ENCODE measurements at places on chromosomes 4 and X. TPM values are rescaled to one million over a fixed set of nuclear protein-coding genes. Genes with fewer than 3 reads are reported as not detected.
A peak's percentile ranks its signal among the peaks of the same experiment; 100 is the strongest.

- no peak for DNase-seq
- no peaks in the 10 kb centered on the region for H3K36me3 ChIP-seq
- no peaks in the 10 kb centered on the region for H3K4me1 ChIP-seq
- no peak overlapping the region for H3K4me3 ChIP-seq
- no peak overlapping the region for H3K27ac ChIP-seq
These were observed 34.6 kb downstream of the RHOH start for GRCh38 chr4:40231316-40231863.

DNA sequence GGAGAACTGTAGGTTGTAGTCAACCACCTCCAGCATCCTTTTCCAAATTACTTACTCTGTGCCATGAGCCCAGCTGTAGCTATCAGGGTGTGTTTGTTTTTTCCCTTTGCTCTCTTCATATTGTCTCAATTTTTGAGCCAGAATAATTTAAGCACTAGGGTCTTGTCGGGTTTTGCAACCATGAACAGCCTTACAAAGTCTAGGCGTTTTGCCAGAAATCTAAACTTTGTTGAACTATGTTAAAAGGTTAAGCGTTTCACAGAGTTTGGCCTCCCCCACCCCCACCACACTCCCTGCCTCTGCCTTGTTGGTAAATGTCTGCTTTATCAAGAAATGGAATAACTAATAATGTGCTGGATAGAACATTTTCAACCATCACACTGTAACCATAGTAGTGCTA lies 190.6 kb upstream of the TTC29 start:
- H3K4me1 ChIP-seq, result no peaks in the 10 kb centered on the region
- no peaks in the 10 kb centered on the region for H3K36me3 ChIP-seq
- no peak for DNase-seq

GPRASP1 gene
- 12.8 TPM for total RNA-seq

DNA sequence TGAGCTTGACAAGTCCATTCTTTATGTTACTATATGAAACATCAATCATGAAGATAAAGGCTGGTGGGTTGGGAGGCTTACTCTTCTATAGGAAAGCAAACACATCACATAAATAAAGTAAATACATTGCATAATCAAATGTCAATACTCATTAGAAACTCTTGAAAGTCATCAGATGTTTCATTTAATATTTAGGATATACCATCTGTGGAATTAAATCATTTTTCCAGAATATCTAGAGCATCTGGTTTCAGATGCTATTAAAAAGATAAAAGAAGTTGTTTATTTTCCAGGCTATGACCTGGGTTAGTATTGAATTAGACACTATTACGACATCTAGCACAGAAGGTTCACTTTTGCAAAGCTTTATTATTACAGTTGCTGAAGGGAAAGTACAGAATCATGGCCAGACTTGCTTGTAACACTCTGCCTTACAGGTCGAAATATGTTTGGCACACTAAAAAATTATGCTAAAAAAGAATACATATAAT lies 72.6 kb downstream of the METTL14 start:
- no peak for DNase-seq
- no peaks in the 10 kb centered on the region for H3K27me3 ChIP-seq
- no peak overlapping the region for H3K4me3 ChIP-seq
- H3K27ac ChIP-seq, result peak overlapping the region; percentile 89

ATOH1 gene
- total RNA-seq, result not detected

DNA sequence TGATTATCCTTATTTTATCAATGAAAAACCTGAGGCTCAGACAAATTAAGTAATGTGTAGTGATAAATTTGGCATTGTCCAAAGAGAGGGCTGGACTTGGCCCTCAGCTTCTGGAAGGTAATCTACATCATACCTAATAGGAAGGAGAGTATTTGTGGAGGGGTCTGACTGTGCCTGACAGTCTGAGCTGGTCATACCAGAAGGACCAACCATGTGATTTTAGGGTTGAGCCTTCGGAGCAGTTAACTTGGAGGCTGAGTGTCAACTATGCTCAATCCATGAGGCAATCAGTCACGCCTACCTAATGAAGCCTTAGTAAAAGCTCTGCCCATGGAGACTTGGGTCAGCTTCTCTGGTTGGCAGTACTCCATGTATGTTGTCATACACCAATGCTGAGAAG lies 136.4 kb downstream of the CPE start:
- DNase-seq, result peak; percentile 80
- no peak overlapping the region for H3K4me3 ChIP-seq
- no peaks in the 10 kb centered on the region for H3K27me3 ChIP-seq
- no peaks in the 10 kb centered on the region for H3K36me3 ChIP-seq
- H3K4me1 ChIP-seq, result no peaks in the 10 kb centered on the region
- no peak overlapping the region for H3K27ac ChIP-seq

DNA sequence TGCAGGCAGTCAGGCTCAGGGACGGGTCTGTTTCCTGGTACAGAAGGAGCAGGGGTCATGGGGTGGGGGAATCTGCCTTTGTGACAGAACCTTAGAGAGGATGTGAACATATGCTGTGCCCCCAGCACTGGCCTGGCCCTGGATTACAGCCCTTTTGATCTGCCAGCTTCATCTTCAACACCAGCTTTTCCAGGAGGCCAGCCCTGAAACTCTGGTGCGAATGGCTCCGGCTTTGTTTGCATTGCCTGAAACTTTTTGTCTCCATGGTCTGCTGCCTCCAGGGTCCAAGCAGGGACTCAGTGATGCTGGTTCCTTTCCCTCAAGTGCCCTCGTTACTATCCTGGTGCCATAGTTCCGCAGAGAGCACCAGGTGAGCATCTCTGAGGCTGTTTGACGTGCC lies 2.1 kb downstream of the CNGA2 start:
- DNase-seq, result no peak
- H3K27me3 ChIP-seq, result no peaks in the 10 kb centered on the region
- no peaks in the 10 kb centered on the region for H3K36me3 ChIP-seq
- no peaks in the 10 kb centered on the region for H3K4me1 ChIP-seq

- no peak for DNase-seq
- H3K27ac ChIP-seq, result peak overlapping the region; percentile 74
- H3K27me3 ChIP-seq, result no peaks in the 10 kb centered on the region
- H3K36me3 ChIP-seq, result no peaks in the 10 kb centered on the region
- H3K4me3 ChIP-seq, result no peak overlapping the region
- peaks cover 11% of the 10 kb centered on the region for H3K4me1 ChIP-seq
These were observed 8.2 kb upstream of the AFF1 start for GRCh38 chr4:86926435-86927086.

CDS1 gene
- 8.8 TPM for total RNA-seq

PRDX4 gene
- 98.2 TPM for total RNA-seq

GRCh38 chrX:108362026-108362425 lies 76.2 kb downstream of the COL4A6 start:
- no peak overlapping the region for H3K4me3 ChIP-seq
- no peaks in the 10 kb centered on the region for H3K27me3 ChIP-seq
- no peaks in the 10 kb centered on the region for H3K36me3 ChIP-seq
- no peaks in the 10 kb centered on the region for H3K4me1 ChIP-seq
- no peak overlapping the region for H3K27ac ChIP-seq

- no peaks in the 10 kb centered on the region for H3K4me1 ChIP-seq
- no peak overlapping the region for H3K27ac ChIP-seq
- H3K27me3 ChIP-seq, result no peaks in the 10 kb centered on the region
- H3K36me3 ChIP-seq, result no peaks in the 10 kb centered on the region
- no peak for DNase-seq
- H3K4me3 ChIP-seq, result no peak overlapping the region
These were observed 45.7 kb downstream of the SSX7 start for GRCh38 chrX:52608961-52609360.

- H3K4me3 ChIP-seq, result no peak overlapping the region
- no peak for DNase-seq
- no peaks in the 10 kb centered on the region for H3K36me3 ChIP-seq
- no peaks in the 10 kb centered on the region for H3K27me3 ChIP-seq
- no peaks in the 10 kb centered on the region for H3K4me1 ChIP-seq
These were observed 449.8 kb upstream of the SMIM31 start for GRCh38 chr4:164304101-164304639.

- H3K27me3 ChIP-seq, result no peaks in the 10 kb centered on the region
- peaks cover 32% of the 10 kb centered on the region for H3K4me1 ChIP-seq
- H3K4me3 ChIP-seq, result no peak overlapping the region
- peak overlapping the region; percentile 67 for H3K27ac ChIP-seq
- no peaks in the 10 kb centered on the region for H3K36me3 ChIP-seq
These were observed 73.3 kb downstream of the PRPS1 start for GRCh38 chrX:107701493-107702121.

KCTD8 gene
- total RNA-seq, result not detected

DNA sequence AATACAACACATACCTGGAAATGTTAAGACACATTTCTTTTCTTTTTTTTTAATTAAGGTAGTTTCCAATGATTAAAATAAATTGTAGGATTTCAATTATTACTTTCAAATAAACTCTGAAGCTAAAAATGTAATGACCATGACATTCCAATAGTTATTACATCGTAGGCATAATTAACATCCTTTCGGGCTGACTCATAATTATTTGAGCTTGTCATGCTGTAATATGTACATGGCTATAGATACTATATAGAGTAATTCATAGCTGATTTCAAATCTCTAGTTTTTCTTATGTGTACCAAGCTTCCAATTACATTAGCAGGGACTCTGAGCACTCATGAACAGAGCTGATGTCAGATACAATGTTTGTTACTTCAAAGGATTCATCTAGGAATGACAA lies 125.7 kb upstream of the GABRG1 start:
- H3K27me3 ChIP-seq, result no peaks in the 10 kb centered on the region
- no peaks in the 10 kb centered on the region for H3K4me1 ChIP-seq
- no peak for DNase-seq
- H3K4me3 ChIP-seq, result no peak overlapping the region

DNA sequence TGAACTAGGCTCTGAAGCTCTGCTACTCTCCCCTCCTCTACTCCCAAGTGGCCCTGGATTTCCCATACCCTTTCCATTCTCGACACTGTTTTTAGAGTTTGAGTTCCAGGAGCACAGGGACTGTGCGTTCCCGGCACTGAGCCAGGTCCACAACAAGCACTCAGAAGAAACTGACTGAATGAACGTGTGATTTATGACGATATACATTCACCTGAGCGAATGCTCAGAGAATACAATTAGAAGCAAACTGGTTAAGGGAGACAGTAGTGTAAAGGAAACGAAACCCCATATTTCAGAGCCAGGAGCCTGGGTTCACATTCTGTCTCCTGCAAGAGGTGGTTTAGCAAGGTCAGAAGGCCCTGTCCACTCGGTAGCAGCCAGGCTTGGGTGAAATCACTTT lies 1.4 kb upstream of the KIAA0232 start:
- DNase-seq, result peak; percentile 84
- H3K36me3 ChIP-seq, result no peaks in the 10 kb centered on the region
- no peaks in the 10 kb centered on the region for H3K27me3 ChIP-seq

SPARCL1 gene
- 558 TPM for total RNA-seq

GRCh38 chr4:37645736-37646135 lies 40.4 kb downstream of the RELL1 start:
- no peak for DNase-seq
- peaks cover 9% of the 10 kb centered on the region for H3K4me1 ChIP-seq
- no peaks in the 10 kb centered on the region for H3K27me3 ChIP-seq

ZNF595 gene
- total RNA-seq, result 12.8 TPM
